Stimulated activated CD4-positive, alpha-beta T cell treated with anti-CD3 and anti-CD28 coated beads, Interleukin-4, amount 100 ng/mL, for 24 hours (primary cell): ENCODE measurements at places on chromosomes 6 and 20.

GRCh38 chr6:136438441-136438840 lies 111.8 kb downstream of the MAP7 start:
- DNase-seq = no peak

GRCh38 chr20:37335642-37336368 lies 10.1 kb upstream of the SRC start:
- DNase-seq = no peak

GRCh38 chr20:43925801-43926200 lies 11.1 kb downstream of the TOX2 start:
- DNase-seq = no peak

DNA sequence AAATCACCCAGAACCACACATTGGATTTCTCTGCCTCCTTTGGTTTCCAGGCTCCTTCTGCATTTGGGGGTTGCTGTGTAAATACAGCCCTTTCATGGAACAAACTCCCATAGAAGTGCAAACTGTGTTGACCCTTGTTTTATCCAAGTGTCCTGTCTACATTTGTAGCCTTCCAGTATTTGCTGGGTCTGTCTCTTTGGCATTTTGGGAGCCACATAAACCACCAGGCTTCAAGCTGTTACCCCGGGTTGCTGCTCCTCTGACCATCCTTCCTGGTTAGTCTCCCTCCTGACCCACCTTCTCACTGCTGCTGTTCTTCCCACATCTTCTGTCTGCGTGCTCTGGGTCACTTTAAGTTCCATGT lies 7.6 kb upstream of the MTHFD1L start:
- no peak for DNase-seq

DNA sequence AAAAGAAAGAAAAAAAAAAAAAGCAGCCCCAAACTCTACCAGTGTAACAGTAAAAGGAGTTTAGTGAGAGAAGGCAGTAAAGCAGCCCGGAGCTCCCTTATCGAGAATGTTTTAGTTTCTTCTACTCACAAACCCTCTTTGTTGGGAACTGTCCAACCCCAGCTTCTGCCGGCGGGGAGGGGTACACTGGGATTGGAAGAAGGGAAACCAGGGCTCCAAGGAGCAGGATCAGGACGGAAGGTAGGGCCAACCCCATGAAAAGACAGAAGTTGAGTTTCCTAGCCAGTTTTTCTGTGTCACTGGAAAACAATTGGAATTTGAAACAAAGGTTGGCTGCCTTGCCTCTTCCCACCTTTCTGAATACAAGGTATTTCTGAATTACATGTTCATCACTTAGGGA lies 66.0 kb downstream of the KIZ start:
- DNase-seq = no peak

- DNase-seq = no peak
These were observed 34.1 kb downstream of the HFE start for GRCh38 chr6:26121141-26122004.

- peak; percentile 90 for DNase-seq
These were observed at the start of gene ZKSCAN3 for GRCh38 chr6:28349892-28350737. Gene ZKSCAN3, plus strand, starts transcription at chr6:28349947. Its CDS starts 9,640 bp downstream, at chr6:28359587.

DNA sequence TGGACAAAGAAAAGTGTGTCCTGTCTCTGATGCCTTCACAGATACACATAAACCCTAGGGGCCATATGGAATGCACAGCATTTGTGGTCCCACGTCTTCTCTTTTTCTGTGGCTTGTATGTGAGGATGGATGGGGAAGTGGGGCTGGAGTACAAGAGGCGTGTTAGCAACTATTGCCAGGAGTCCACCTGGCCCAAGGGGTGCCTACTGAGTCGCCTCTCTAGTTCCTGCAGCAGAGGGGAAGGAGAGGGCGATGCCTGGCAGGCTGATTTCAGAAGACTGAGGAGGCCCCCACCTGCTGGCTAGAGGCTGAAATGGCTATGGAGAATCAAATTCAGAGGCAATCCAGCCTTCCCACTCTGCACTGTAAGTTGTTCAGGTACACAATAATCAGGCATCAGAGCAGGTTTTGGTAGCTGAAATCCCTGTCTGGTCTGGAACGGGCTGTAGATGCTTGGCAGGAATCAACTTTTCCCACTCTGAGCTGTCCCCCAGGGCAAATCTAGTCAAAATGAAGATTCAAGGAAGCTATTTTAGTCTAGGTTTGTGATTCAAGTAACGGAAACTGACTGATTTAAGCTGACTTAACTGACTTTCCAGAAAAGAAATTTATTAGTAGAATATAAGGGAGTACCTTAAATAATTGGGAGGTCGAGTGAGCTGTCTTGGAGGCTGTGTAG lies 14.9 kb upstream of the PPARD start:
- DNase-seq = peak; percentile 79

DNA sequence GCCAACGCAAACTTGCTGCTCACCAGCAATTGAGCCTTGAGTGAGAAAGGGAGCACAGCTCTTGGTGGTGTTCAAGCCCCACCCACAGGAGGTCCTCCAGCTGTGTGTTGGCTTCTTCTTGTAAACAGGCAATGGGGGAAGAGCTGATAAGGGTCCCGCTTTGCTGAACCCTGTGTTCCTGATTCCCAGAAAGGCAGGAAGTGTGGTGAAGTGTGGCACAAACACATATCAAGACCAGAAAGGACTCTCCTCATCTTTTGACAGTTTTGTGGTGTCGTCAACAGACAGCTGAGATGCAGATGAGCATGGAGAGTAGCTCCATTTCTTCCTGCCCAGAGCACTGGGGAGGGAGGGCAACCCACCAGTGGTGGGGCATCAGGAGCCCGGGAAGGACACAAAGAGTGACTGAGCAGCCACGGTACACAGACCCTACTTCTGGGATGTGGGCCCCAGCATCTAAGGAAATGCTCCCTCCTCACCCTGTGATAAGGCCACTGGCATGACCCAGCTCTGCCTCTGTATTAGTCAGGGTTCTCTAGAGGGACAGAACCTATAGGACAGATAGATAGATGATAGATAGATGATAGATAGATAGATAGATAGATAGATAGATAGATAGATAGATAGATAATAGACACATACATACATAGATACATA lies 188.9 kb upstream of the TAB2 start:
- DNase-seq = peak; percentile 14

DNA sequence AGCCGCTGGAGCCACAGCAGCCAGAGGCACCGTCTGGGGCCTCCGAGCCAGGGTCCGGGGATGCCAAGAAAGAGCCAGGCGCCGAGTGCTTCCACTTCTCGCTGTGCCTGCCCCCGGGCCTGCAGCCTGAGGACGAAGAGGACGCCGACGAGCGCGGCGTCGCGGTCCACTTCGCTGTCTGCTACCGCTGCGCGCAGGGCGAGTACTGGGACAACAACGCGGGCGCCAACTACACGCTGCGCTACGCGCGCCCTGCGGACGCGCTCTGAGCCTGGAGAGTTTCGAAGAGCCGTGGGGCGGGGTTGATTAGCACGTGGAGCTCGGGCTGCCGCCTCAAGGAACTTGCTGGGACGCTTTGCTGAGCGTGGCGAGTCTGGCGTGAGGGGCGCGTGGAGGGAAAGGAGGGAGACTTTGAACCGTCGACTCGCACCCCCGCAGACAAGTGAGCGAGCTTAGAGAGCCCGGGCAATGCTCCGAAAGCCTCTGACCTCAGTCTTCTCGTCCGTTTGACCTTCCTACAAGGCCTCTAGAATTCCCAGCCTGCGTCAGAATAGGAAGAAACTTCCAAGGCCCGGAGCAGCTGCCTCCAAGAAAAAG lies 1.3 kb downstream of the PPP1R3G start:
- DNase-seq = no peak

- DNase-seq = no peak
These were observed 23.2 kb downstream of the TNXB start for GRCh38 chr6:32085759-32086459.

DNA sequence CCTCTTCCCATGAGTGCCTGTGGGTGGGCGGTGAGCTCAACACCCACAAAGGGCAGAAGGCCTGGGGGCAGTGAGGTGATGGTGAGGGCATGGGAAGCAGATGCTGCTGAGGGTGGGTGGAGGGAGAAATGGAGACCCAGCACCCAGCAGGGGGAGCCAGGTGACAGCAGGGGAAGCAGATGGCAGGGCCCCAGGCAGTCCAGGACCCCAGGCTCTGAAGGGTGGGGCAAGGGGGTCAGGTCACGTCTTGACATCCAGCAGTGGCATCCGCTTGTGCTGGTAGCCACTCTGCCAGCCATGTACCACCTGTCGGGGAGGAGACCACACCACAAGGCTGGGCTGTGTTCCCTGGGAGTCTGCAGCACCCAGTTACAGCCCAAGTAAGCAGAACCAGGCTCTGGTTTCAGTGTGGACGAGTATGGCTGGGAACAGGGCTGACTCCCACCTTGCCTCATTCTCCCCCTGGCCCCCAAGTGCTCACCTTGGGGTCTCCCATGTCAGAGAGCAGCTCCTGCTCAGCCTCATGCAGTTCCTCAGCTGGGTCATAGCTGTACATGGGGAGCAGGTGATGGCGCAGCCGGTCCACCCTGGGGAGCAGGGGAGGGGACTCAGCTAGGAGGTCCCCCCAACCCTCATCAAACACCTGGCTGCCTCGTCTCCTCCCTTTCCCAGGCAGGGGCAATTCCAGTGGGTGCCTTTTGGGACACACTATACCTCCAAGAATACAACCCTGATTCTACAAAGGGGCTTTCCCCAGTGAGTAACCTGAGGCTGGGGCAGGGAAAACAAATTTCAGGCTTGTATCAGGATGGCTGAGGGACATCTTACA lies 2.0 kb downstream of the SMIM29 start:
- DNase-seq = peak; percentile 64

DNA sequence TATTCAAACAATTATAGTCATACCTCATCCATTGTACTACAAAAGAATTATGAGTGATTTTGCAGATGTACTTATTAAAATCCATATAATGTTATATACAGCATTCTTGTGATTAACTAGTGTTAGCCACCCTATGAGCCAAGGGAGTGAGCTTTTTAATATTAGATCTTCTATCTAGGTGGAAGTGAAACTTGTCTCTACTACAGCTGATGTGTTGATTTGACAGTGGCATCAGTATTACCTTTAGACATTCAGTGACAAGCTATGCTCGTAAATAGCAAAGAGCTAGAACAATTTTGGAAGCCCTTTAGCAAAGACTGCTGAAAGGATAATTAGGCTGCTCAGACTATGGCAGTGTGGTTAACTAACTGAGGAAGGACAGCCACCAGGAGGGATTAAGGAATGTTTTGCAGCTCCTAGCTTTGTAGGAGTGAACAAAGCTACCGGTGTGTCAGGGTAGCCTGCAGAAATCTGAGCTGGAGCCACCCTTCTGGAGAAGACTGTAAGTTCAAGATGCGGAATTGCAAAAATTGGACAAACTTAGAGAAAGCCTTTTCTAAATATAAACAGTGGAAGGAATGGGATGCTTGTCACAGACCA lies 73.7 kb downstream of the AFG1L start:
- no peak for DNase-seq

DNA sequence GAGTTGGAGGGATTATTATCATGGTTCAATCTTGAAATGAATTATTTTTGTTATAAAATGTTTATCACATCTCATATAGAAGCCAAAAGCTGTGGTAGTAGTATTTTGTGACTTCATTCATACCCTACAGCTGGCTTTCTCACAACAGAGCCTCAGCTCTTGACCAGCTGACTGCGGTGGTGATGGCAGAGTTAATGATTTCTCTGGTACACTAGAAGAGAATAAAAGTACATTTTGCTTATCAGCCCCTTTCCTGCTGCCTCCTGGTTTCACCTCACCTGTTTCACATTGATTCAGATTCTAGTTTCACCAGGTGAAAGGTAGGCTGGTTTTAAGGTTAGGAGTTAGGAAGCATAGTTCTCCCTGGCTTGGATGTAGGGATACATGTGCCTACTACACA lies 55.7 kb downstream of the AFG1L start:
- DNase-seq = no peak

DNA sequence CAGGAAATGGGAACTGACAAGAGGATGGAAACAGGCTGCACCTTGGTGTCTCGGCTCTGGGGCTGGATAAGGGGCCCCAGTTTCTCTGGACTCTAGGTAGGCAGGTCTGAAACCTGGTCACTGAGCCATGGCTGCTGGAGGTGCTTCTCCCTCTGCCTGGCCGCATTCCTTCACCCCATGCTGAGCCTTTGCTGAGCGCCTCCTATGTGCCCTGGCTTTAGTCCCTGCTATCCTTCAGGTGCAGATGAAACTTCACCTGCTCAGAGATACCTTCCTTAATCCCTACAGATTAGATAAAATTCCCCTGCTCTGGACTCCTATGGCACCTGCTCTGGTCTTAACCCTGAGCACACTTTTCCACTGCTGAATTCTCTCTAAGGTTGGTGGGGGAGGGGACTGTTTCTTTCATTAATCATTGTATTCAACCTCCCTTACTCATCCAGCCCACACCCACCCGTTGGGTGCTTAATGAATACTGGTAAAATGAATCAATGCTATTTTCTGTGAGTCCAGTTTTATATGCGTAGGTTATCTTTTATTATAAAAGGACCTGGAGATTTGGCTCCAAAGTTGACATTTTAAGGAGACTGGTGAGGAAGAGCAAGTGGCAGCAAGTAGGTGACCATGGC lies 19.3 kb downstream of the MYLK4 start:
- DNase-seq = no peak

DNA sequence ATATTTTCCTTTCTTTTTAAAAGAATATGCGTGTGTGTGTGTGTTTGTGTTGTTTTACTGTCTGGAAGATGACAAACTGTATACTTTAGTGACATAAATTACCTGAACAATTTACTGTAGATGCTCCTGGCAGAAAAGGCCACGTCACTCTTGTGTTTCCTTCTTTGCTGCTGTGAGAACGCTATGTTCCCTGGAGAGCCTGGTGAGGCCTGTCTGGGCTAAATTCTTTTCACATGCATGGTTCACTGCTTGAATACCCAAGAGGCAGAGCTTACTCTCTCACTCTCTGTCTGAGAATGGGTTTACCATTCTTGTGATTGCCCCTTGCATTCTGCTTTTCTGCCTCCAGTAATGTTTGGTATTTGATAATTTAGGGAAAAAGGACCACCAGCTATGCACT lies 64.3 kb downstream of the EDN1 start:
- DNase-seq = no peak

GRCh38 chr6:96234444-96234843 lies 218.7 kb downstream of the FUT9 start:
- DNase-seq = no peak

- no peak for DNase-seq
These were observed 106.6 kb downstream of the RTN4IP1 start for GRCh38 chr6:106522562-106523250.

GRCh38 chr6:154301839-154302752 lies 54.5 kb downstream of the IPCEF1 start:
- peak; percentile 33 for DNase-seq

DNA sequence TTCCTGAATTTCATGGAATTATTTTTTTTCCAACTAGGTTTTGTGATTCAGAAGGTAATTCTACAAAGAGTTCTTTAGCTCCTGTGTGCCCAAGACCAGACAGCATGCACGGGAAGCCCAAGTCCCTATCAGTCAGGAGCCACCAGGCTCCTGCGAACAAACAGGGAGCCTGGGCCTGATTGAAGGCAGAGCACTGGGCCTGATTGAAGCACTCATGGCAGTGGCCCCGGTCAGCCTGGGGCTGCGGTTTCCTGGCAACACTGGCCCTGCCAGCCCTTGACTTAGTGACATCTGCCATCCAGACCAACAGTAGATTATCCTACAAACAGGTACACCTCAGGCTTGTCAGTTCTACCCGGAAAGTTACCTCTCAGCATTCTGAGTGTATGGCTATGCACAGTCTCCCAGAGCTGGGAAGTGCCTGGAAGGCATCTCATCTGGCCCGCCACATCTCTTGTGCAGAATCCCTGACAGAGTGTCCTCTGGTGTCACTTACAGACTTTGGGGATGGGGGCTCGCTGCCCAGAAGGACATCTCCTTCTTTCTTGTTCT lies 133.8 kb downstream of the VEGFA start:
- DNase-seq = no peak

GRCh38 chr20:17525650-17526049 lies 5.5 kb downstream of the BFSP1 start:
- DNase-seq = peak; percentile 22

GRCh38 chr6:139436200-139436956 lies 61.9 kb upstream of the CITED2 start:
- DNase-seq = no peak
